ENCODE measurements at places on chromosomes 16 and 17. TPM values are rescaled to one million over a fixed set of nuclear protein-coding genes. Genes with fewer than 3 reads are reported as not detected.
A peak's percentile ranks its signal among the peaks of the same experiment; 100 is the strongest.

- H3K27me3 ChIP-seq = no peaks in the 10 kb centered on the region
- H3K4me3 ChIP-seq = no peak overlapping the region
- peaks cover 21% of the 10 kb centered on the region for H3K4me1 ChIP-seq
- H3K27ac ChIP-seq = no peak overlapping the region
- peaks cover 13% of the 10 kb centered on the region for H3K36me3 ChIP-seq
Observed at GRCh38 chr17:9336817-9337216, 238.8 kb downstream of the STX8 start.

DNA sequence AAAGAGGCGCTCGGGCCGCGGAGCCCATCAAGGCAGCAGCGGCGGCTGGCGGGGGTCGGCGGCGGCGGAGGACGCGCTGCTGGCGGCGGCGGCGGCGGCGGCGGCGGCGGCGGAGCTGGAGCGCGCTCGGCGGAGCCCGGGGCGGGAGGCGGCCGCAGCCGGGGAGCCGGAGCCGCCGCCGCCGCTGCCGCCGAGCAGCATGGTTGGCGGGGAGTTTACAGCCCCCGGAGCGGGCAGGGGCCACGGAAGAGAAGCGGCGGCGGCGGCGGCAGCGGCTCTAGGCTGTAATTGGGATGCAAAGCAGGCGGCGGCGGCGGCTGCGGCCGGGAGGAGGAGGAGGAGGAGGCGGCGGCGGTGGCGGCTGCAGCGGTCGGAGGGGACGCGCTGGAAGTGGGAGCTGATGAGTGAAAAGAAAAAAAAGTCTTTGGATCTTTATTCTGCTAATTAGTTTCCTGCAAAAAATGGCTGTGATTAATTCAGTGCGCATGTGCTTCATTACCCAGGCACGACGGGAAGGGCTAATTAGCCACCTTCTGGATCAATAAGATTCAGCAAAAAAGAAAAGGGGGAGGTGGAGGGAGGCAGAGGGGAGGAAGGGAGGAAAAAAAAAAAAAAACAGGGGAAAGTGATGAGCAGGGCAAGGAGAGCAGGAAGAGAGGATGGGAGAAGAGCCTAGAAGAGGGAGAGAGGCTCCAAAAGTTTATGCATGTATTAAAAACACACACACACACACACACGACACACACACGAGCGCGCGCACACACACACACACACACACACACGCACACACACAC lies 10.9 kb upstream of the ZFHX3 start:
- H3K27ac ChIP-seq = peak overlapping the region; percentile 82
- peak overlapping the region; percentile 90 for H3K4me3 ChIP-seq
- peaks cover 46% of the 10 kb centered on the region for H3K4me1 ChIP-seq
- H3K27me3 ChIP-seq = peaks cover 17% of the 10 kb centered on the region
- DNase-seq = peak; percentile 53

DNA sequence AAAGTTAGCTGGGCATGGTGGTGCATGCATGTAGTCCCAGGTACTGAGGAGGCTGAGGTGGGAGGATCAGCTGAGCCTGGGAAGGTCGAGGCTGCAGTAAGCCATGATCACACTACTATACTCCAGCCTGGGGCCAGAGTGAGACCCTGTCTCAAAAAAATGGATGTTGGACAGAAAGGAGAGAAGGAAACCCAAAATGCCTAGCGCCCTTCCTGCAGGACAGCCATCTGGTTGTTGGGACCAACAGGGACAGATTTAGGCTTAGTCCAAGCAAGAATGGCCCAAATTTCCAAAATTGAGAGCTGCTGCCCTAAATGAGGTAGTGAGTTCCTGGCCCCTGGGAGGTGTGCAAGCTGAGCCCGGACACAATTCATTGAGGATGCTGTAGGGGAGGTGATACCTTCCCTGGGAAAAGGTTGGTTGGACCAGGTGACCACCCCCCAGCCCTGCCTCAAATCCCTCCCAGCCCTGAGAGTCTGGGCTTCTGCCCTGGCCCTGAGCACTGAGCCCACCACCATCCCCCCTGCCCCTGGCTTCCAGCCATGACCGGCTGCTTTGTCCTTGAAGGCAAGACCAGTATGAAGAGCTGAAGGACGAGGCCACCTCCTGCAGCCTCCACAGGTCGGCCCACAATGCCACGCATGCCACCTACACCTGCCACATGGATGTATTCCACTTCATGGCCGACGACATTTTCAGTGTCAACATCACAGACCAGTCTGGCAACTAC lies 35.1 kb downstream of the IL21R start:
- no peaks in the 10 kb centered on the region for H3K27me3 ChIP-seq
- peak overlapping the region; percentile 43 for H3K27ac ChIP-seq
- H3K36me3 ChIP-seq = no peaks in the 10 kb centered on the region
- DNase-seq = no peak
- H3K4me1 ChIP-seq = peaks cover 4% of the 10 kb centered on the region
- H3K4me3 ChIP-seq = no peak overlapping the region

DNA sequence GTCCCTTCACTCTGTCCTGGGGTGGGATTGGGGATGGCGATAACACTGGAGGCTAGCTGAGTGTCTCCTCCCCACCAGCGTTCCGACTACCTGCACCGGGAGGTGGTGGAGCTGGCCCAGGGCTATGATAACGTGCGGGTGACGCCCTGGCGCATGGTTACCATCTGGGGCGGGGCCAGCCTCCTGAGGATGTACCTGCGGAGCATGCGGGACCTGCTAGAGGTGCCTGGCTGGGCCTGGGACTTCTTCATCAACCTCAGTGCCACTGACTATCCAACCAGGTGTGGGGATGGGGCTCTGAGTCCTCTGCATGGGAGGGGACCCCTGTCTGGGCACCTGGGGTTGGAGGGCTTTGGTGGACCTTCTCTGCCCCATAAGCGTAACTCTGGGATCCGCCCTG lies 8.8 kb downstream of the XYLT2 start:
- H3K27me3 ChIP-seq = no peaks in the 10 kb centered on the region
- H3K4me1 ChIP-seq = no peaks in the 10 kb centered on the region
- no peak overlapping the region for H3K27ac ChIP-seq
- DNase-seq = no peak

DNA sequence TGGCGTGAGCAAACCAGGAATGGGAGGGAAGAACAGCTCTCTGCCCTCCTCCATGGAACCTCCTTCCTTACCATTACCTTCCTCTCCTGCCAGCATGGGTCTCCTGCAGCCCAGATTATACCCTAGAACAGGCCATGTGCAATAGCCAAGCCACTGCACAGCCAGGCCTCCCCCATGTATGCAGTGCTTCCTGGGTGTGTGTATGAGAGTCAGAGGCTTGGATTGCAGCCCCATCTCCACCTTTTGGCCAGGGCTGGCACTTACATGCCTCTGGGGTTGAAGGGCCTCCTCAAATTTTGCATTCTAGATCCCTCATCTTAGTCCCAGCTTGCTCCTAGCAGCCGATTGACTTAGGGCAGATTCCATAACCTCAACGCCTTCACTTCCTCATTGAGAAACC lies 133.7 kb downstream of the GSG1L start:
- DNase-seq = no peak
- H3K27ac ChIP-seq = no peak overlapping the region
- no peaks in the 10 kb centered on the region for H3K36me3 ChIP-seq
- no peaks in the 10 kb centered on the region for H3K4me1 ChIP-seq
- H3K4me3 ChIP-seq = no peak overlapping the region

- peaks cover 31% of the 10 kb centered on the region for H3K4me1 ChIP-seq
- peak overlapping the region; percentile 84 for H3K4me3 ChIP-seq
- H3K36me3 ChIP-seq = peaks cover 6% of the 10 kb centered on the region
- no peaks in the 10 kb centered on the region for H3K27me3 ChIP-seq
Observed at GRCh38 chr17:36592316-36592715, 637 bp downstream of the DHRS11 start.

DNA sequence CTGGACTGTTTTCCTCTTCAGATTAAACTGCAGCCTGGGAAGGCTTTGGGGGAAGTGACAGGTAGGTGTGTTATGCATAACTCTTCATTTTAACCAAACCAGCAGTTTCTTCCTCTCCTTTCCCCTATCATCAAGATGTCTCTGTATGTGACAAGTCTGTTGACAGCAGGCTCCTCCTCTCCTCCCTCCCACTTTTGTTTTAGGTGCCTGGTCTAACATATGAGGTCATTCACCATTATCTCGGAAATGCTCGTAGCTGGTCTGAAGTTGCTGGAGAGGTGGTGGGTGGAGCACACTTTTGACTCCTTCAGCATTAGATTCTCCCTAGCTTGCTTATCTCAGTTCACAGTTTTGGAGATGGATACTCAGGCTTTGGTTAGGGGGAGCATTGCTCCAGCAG lies 571.0 kb upstream of the EEF2KMT start:
- peaks cover 35% of the 10 kb centered on the region for H3K27me3 ChIP-seq
- no peak for DNase-seq
- no peaks in the 10 kb centered on the region for H3K36me3 ChIP-seq
- no peak overlapping the region for H3K4me3 ChIP-seq

DNA sequence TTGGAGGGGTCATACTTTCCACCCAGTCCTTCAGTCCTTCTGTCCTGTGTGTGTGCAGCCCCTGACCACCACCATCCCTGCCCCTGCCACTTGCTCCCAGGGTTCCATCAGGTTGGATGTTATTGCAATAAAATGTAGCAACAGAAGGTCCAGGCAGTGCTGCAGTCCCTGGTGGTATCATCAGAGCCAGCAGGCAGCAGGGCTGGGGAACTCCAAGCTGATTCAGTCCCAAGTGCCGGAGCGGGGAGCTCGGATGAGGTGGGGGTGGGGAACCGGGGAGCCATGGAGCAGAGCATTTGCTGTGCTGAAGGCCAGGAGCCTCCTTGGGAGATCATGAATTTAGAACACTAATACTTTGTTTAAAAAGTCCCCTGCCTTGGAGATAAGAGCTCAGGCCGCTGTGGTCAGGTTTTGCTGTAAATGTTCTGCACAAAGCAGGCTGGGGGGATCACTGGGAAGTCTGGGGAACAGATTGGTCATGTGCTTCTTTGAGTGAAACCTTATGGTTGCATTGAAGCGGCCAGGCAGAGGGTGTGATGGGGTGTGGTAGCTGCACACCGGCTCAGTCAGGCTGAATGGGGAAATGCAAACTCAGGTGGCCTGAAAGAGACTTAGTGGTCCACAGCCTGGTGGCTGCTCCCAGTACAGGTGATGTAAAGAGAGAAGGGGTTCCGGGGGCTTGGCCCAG lies 225.9 kb downstream of the SEC14L1 start:
- peak overlapping the region; percentile 13 for H3K27ac ChIP-seq
- H3K36me3 ChIP-seq = no peaks in the 10 kb centered on the region
- no peak overlapping the region for H3K4me3 ChIP-seq
- DNase-seq = no peak

DNA sequence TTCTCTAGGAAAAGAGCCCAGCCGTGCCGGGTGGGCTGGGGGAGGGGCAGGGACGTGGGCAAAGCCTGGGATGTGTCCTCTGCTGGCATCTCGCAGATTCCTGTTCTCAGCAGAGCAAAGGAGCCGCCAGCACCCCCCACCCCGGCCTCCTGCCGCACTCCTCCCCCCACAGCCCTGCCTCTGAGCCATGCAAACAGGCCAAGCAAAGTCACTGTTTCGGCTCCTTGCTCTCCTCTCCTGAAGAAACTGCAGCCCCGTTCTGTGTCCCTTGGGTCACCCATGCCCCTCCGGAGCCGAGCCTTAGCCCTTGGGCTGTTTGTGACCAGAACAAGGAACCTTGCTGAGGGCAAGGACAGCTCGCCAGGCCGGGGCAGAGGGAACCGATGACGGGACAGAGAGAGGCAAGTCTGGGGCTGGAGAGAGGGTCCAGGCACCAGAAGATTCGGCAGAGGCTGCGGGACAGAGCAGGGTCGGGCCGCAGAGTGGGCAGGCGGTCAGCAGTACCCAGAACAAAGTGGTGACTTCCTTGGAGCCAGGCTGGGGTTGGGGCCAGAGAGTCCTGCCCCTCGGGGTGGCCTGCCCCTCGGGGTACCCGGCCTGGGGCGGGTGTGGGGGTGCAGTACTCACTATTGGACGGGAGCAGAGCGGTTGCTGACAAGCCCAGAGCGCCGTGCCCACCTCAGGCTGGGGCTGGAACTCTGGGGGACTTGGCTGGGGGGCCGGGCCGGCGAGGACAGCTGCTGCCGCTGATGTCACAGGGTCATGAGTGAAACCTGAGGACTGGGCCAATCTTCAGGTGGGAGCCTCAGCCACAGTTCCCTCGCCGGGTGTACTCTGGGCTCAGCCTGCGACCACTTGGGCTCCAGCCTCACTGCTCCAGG lies 9.2 kb upstream of the PRR29 start:
- peaks cover 15% of the 10 kb centered on the region for H3K4me1 ChIP-seq

- no peak for DNase-seq
- H3K27me3 ChIP-seq = no peaks in the 10 kb centered on the region
- no peak overlapping the region for H3K4me3 ChIP-seq
- peaks cover 8% of the 10 kb centered on the region for H3K36me3 ChIP-seq
- H3K27ac ChIP-seq = no peak overlapping the region
Observed at GRCh38 chr16:68346892-68347480, 36.2 kb downstream of the PRMT7 start.

GRCh38 chr16:8905795-8906591 lies 23.8 kb downstream of the LITAFD start:
- H3K36me3 ChIP-seq = peaks cover 22% of the 10 kb centered on the region
- H3K4me1 ChIP-seq = no peaks in the 10 kb centered on the region
- H3K4me3 ChIP-seq = no peak overlapping the region
- H3K27ac ChIP-seq = no peak overlapping the region
- no peaks in the 10 kb centered on the region for H3K27me3 ChIP-seq

GRCh38 chr17:59652119-59652518 lies 32.4 kb downstream of the CLTC start:
- H3K4me1 ChIP-seq = no peaks in the 10 kb centered on the region
- no peaks in the 10 kb centered on the region for H3K27me3 ChIP-seq
- DNase-seq = no peak
- H3K36me3 ChIP-seq = peaks cover 40% of the 10 kb centered on the region
- no peak overlapping the region for H3K27ac ChIP-seq

GRCh38 chr17:43841282-43841681 lies 5.7 kb upstream of the CD300LG start:
- no peaks in the 10 kb centered on the region for H3K36me3 ChIP-seq
- peaks cover 22% of the 10 kb centered on the region for H3K27me3 ChIP-seq
- H3K4me3 ChIP-seq = no peak overlapping the region
- no peak for DNase-seq

DNA sequence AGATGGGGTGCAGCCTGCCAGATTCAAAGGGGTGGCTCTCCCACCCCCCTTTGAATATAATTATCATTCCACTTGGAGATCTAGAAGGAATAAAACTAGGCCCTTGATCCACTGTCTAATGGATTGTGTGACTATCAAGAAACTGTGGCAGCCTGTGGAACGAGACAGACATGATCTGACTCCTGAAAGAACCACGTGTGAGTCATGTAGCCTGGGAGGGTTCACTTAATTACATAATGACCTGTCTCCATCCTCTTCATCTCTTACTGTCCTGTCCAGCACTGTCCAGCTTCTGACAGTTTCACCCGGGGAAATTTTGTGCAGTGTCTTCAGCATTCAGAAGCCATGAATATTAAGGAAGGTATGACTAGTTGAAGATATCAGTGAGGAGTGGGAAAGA lies 43.3 kb upstream of the CDH13 start:
- no peak overlapping the region for H3K27ac ChIP-seq
- no peak overlapping the region for H3K4me3 ChIP-seq
- no peaks in the 10 kb centered on the region for H3K4me1 ChIP-seq
- no peak for DNase-seq
- H3K36me3 ChIP-seq = no peaks in the 10 kb centered on the region
- peaks cover 2% of the 10 kb centered on the region for H3K27me3 ChIP-seq

Gene MSLN
- total RNA-seq = not detected

Gene PIMREG
- total RNA-seq = 120 TPM

Gene KRT12
- not detected for total RNA-seq

Gene IL17C
- total RNA-seq = 0.23 TPM

Gene MYH1
- total RNA-seq = not detected

Gene BCL7C
- total RNA-seq = 38.4 TPM

Gene RCVRN
- 0.35 TPM for total RNA-seq

Gene TBC1D3E
- total RNA-seq = not detected

All from neural crest cell (in vitro differentiated cells).